Stimulated activated naive CD4-positive, alpha-beta T cell (primary cell): ENCODE measurements at places on chromosomes 12 and 14.

- no peak for DNase-seq
These were observed 238.1 kb upstream of the CRY1 start for GRCh38 chr12:107331471-107331870.

DNA sequence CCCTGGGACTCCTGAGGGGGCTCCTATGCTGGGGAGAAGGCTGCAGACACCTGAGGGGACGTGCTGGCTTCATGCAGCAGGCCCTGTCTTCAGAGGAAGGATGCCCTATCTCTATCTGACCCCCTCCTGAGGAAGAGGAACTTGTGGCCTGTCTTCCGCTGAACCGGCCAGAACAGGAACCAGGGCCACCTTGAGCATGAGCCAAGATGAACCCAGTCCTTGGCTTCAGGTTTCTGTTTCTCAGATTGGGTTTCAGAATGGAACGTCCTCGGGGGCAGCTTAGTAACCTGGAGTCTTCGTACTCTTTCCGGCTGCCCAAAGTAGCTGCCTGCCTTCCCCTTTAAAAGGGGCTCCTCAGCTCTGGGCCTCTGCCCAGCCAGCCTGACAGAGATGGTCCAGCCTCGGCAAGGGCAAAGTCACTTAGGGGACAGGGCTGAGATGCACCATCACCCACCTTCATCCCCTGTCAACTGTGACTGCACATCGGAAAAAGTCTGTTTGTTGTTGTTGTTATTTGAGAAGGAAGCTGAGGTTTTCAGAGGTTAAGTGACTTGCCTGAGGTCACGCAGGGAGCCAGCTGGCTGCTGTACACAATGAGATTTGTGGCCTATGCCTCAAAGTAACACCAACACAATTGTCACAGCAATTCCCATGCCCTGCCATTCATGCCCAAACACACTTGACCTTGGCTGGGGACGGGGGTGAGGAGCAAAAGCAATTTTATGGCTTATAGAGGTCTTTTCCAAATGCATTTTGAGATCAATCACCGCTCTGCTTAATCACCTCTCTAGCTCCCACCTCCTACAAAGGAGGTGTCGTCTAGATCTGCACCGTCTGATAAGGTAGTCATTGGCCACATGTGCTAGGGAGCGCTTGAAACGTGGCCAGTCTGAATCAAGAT, 13.4 kb downstream of the ASB2 start:
- DNase-seq: peak; percentile 17

- no peak for DNase-seq
These were observed 23.7 kb upstream of the NXPH4 start for GRCh38 chr12:57192920-57193319.

DNA sequence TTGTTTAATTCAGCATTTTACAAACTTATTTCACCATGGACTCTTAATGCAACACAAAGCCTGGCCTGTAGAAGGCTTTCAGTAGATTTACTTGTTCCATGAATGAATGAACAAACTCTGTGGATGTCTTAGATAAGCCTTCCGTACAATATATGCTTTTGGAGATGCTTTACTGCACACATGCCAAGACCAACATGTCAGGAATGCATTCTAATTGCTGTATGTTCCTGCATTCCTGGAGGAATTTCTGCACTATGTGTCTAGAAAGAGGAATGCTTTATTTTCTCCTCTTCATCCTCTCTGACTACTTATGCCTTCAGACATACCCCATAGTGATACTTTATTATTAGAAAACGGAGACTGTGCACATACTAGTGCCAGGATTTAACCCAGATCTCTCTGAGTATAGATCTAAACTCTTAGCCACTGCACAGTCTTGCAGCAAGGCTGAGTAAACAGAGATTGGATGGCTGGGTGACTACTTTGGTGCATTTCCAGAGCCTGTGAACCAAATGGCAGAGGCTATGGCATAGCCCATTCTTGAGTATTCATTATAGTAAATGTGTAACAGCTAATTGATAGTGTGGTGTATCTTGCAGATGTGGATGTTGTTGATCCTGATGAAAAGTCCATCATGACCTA, 108.2 kb downstream of the SYNE2 start:
- DNase-seq: no peak

DNA sequence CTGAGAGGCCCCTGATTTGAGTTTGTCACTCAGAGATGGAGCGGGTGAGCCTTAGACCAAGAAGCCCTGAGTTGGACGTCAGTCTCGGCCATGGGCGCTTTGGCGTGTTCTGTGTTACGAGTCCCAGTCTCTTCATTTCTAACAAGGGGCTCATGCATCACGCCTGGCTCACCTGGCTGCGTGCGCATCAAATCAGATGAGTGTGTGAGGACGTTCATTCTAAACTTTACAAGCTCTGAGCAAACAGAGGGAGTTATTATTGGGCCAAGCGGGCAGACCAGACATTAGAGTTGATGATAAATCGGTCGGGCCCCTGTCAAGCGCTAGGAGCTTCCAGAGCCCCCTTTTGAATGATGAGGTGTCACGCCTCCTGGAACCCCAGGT, 117.2 kb downstream of the CALM1 start:
- DNase-seq: no peak

DNA sequence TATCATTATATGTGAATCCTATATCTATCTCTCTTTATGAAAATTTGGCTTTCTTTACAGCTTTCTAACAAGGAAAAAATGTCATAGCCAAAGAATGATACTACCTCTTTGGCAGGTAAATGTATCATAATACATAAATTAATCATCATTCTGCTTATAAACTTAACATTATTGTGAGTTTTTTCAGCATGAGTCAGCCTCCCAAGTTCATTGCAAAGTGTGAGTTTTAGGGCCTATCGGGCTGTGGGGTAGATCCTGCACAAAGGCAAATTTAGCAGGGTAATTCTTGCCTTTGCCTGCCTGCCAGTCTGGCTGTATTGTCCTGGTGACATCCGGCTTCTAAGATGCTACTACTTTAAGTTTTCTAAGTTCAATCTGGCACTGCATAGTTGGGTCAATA, 412.6 kb downstream of the MDGA2 start:
- DNase-seq: no peak

GRCh38 chr12:105874121-105874520, 264.6 kb downstream of the NUAK1 start:
- no peak for DNase-seq

DNA sequence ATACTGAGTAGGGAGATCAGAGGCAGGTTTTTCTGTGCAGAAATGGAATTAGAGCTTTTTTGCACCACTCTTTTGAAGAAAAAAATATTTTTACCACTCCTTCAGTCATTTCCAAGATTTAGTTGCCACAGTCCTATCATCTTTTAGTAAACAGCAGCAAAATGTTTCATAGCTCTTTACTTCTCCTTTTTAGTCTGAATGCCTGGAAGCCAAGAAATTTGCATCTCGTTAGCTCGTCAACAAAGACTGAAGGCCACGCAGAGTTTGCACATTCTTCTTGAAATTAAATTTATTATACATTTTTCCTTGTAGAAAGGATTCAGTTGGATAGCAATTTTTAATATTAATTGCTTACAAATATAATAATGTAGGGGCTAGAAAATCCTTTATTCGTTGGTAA, 544.5 kb upstream of the ATP2B1 start:
- no peak for DNase-seq

- no peak for DNase-seq
These were observed 74.6 kb downstream of the CIT start for GRCh38 chr12:119802472-119802871.

DNA sequence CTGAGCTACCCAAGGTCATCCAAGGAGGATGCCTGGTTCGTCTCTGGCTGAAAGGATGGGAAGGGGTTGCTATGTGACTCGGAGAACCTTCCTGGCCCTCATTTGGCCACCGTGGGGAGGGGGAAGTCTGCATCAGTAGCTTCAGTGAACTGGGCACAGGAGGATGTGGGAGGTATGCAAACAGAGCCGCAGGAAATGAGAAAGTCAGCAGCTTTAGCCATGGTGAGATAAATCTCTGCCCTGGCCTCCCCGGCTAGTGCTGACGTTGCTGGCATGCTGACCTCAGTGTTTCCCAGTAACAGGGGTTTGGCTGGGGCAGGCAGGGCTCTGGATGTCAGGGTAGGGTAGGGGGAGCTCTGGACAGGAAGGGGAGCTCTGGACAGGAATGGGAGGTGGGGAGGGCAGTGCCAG, 2.3 kb upstream of the CEBPE start:
- DNase-seq: no peak

- no peak for DNase-seq
These were observed 50.1 kb downstream of the ACTN1 start for GRCh38 chr14:68928770-68929550.
